HT-29 (cell line): ENCODE measurements at places on chromosomes 12 and 14.

- peak; percentile 79 for DNase-seq
These were observed 15.4 kb downstream of the HSP90AA1 start for GRCh38 chr14:102071283-102071998.

- no peak for DNase-seq
These were observed 589 bp upstream of the HVCN1 start for GRCh38 chr12:110689281-110690126.

- DNase-seq = peak; percentile 52
These were observed 645.2 kb downstream of the MED13L start for GRCh38 chr12:115632308-115632707.

DNA sequence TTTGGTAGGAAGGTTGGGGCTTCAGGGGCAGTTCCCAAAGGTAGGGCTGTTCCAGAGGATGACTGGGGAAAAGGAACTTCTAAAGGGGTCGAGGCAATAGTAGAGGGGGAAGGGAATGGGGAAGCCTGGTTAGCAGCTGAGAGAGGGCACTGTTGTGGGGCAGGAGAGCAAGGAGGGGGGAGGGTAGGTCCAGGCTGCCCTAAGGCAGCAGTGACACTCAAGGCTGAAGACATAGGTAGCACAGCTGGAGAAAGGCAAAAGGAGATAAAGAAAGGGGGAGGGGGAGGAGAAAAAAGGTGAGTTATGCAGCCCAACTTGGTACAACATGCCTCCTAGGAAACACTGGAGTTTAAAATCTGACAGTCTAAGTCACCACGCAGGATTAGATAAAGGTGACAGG is 3.9 kb downstream of the NACA start:
- no peak for DNase-seq

GRCh38 chr12:3098436-3098835 is 21.3 kb downstream of the TSPAN9 start:
- no peak for DNase-seq

- no peak for DNase-seq
These were observed 137.4 kb downstream of the BCL11B start for GRCh38 chr14:99134516-99135046.

DNA sequence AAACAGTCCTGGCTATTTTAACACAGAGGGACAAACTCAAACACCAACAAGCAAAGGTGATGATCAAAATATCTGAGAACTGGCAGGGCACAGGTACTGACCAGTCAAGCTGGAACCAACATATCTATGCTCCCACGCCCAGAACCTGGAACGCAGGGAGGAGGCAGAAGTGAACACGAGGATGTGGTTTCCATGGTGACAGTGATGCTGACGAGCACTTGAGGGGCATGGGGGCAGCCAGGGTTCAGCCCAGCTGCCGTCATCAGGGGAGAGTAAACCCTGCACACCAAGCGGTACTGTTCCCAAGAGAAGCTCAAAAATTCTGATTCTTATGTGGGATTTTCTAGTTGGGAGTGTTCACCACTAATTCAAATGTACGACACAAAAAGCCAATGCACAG is 113.6 kb upstream of the SFSWAP start:
- no peak for DNase-seq

- no peak for DNase-seq
These were observed 1673.6 kb upstream of the FLRT2 start for GRCh38 chr14:83856334-83856733.

GRCh38 chr12:91346827-91347226 is 164.2 kb upstream of the DCN start:
- no peak for DNase-seq

DNA sequence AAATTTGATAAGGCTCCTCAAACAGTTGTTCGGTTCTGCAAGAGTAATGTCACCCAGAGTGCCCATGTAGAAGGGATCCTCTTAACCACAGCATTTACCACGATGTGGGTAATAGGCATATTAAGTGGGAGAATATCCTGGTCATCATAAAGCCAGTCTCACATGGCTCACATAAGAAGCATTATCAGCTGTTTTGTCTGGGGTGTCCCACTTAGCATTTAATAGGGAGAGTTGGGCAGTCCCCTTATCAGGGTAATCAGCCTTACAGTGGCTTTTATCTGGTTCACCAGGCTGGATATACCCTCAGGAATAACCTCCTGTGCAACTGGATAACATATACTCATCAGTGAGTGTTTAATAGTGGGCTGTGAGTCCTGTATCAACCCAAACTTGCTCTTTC is 12.9 kb upstream of the TMEM263 start:
- DNase-seq = no peak

DNA sequence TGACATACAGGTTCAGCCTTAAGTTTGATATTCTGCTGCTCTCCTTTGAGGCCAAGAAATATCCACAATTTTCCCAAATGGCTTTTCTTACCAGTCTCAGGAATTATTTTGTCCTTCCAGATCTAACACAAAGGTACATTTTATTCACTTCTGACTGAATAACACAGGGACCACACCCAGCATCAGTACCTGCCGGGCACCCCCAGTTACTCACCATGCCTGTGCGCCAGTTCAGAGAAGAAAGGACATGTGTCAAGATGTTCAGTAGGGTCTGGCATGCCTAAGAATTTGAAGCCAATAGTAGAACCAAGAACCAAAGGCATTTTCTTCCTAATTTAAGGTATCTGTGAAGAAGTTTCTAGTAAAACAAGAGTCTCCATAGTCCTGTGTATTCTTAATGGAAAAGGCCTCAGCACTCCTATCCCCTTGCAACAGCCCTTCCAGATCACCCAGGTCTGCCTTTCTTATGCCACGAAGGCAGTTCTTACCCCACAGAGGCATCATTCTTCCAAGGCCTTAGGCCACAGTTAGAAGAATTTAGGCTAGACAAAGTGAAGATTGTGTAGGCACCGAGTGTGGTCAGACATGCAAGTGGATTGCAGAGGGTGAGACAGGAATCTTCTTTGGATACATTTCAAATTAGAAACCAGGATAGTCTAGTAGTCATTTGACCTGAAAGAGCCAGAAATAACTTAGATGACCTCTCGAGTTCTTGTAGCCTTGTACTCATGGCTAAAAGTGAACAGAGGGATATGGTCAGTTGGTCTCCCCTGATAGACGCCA is 140.1 kb upstream of the HIF1A start:
- DNase-seq = no peak

DNA sequence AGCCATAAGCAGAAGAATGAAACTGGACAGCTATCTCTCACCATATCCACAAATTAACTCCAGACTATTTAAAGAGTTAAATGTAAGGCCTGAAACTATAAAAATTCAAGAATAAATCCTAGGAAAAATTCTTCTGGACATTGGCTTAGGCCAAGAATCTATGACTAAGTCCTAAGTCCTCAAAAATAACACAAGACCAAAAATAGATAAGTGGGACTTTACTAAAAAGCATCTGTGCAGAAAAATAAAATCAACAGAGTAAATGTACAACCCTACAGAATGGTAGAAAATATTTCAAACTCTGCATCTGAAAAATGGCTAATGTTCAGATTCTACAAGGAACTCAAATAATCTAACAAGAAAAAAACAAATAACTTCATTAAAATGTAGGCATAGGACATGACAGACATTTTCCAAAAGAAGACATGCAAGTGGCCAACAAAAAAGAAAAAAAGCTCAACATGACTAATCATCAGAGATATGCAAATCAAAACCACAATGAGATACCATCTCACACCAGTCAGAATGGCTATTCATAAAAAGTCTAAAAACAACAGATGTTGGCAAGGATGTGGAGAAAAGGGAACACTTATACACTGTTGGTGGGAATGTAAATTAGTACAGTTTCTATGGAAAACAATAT is 61.0 kb upstream of the PPFIA2 start:
- DNase-seq = no peak

- DNase-seq = no peak
These were observed 91.9 kb downstream of the ARMH4 start for GRCh38 chr14:58060077-58060476.

- DNase-seq = no peak
These were observed 32.1 kb downstream of the SPATA7 start for GRCh38 chr14:88417594-88417993.

DNA sequence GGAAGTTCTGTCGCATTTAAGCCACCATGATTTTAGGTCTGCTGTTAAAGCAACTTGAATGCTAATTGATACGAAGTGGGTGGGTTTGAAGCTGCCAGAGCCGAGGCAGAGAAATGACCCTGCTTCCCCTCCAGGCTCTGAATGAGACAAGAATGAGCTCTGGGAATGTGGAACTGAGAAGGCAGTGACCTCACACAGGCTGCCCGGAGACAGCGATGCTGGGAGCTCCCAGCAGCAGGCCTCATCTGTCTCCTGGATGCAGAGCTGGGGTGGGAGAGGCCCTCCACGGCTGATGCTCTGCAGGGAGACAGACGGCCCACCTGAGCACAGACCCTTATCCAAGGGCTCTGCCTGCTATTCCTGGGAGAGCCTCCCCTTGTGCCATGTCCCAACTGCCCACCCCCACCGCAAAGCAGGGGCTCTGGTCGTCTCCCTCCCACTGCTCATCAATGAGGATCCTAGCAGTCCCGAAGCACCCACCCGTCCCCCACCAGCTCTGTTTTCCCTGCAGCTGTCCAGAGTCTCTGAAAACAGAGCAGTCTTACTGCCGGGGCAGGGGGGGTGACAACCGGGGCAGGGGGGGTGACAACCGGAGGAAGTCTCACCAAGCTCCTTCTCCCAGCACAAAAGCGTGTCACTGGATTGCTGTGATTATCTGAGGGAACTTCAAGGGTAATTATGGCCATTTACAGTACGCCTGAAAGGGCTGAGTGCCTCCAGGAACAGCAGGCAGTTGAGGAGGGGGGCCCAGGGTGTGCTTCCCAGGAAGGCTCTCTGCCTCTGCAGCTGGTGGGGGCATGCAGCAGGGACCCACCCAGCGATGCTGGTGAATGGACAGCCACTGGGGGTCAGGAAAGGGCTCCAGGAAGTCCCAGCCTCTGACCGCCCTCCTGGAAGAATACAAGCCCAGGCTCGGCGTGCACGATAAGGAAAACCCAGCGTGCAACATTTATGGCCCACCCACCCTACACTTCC is 67.8 kb downstream of the CHGA start:
- DNase-seq = no peak

DNA sequence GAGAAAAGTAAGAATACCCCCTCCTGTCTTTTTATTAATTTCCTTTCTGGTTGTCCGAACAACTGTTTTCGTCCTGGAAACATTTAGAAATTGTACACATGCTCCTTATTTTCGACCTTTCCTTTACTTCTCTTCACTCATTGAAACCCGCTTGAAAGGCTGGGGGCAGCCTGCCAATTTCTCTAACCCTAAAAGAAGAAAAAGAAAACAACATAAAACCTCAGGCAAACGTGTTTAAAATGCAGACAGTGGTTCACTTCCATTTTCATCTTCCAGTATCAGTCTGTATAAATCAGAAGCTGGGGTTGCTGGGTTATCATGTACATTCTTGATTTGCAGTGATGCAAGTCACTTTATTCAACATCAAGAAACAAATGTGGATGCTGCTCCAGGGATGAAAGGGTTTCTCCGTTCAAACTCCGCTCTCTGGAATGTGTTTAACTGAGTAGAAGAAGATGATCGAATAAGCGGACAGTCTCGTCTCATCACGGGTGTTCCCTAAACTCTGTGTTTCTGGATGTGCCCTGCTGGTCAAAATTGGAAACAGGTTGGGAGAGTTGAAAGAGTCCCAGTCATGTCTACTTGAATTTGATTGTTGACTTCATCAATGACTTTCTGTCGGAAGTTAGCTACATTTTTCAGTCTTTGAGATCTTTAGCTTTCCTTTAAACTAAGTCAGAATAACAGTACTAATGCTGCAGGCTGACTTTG is 1042.2 kb downstream of the BCL11B start:
- no peak for DNase-seq

GRCh38 chr12:127293507-127294310 is 973.3 kb upstream of the TMEM132C start:
- DNase-seq = peak; percentile 78

DNA sequence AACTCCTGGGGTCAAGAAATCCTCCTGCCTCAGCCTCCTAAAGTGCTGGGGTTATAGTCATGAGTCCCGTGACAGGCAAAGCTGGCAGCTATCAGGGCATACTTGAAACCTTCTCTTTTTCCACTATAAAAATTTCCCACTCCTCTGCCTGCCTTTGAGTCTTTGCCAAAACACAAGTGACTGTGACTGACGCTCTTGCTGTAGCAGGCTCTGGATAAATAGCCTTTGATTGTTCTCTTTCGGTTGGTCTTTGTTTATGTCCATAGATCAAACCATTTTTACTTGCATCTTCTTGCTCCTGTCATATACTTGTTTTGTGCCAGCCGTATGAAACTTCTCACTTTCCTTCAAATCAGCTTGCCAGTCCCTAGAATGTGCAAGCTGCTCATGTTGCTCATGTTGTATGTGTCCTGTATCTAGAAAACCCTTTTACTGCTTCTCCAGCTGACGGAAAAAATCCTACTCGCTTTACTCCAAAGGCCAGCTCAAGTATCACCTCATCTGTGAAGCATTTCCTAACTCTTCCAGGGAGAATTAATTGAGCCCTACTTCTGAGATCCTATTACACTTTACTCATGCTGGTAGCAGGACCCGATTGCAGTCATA is 73.1 kb downstream of the RESF1 start:
- DNase-seq = no peak

DNA sequence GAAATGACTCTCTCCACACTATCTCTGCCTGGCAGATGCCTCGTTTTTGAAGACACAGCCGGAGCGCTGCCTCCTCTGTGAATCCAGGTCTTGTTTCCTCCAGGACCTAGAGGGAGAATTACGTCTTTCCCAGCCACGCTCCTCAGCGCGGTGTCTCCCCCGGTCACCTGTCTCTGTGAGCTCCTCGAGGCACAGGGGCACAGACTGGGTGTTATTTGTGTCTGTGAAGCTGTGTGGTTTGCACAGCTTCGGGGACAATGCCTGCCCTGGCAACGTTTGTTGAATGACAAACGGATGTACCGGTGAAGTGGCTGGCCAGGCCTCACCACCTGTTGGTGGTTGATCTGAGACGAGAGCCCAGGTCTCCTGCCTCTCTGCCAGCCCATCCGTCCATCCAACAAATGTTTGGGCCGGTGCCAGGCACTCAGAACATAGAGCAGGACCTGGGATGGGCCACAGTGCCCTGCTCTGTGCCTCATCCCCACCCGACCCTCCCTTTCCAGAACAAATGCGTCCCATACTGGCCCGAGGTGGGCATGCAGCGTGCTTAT is 6.1 kb downstream of the PTPN6 start:
- DNase-seq = no peak

DNA sequence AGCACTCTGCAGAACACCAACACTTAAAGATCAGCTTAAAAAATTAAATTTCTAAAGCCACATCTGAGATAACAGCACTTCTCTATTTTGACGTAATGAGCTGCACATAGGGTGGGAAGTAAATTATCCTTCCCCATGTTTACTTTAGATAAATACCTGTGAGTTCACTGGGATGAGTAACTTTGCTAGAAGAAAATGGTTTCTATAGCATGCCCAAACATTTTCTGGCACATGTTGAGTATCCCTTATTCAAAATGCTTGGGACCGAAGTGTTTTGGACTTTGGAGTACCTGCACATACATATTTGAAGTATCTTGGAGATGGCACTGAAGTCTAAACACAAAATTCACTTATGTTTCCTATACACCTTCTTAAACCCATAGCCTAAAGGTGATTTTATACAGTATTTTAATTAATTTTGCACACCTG is 6.6 kb downstream of the SLC38A2 start:
- DNase-seq = peak; percentile 35

- DNase-seq = peak; percentile 68
These were observed 2.9 kb upstream of the SETD1B start for GRCh38 chr12:121800694-121801594.

- peak; percentile 43 for DNase-seq
These were observed 1.6 kb upstream of the HOXC12 start for GRCh38 chr12:53952871-53953734.

- no peak for DNase-seq
These were observed 17.7 kb upstream of the CD27 start for GRCh38 chr12:6426882-6427671.
